ENCODE measurements at places on chromosomes 4 and X.

- DNase-seq = no peak
Measured at GRCh38 chr4:94523617-94524016, 71.9 kb downstream of the PDLIM5 start.

DNA sequence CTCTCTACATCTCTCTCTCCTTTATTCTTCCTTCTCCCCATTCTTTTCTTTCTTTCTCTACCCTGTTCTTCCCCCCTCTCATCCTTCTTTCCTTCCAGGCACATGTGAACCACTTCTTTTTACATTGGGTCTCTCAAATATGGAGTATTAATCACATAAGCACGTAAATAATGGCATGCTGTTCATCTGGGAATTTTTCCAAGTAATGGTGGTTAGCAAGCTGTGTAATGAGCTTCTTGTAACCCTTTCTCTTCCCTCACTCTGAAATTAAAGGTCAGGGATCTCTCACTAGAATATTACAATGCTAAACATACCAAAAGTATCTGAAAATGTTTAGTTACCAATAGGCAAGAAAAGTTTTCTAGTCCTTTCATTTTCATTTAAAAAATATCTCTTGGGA, 239.9 kb upstream of the TEX13A start:
- no peak for DNase-seq

DNA sequence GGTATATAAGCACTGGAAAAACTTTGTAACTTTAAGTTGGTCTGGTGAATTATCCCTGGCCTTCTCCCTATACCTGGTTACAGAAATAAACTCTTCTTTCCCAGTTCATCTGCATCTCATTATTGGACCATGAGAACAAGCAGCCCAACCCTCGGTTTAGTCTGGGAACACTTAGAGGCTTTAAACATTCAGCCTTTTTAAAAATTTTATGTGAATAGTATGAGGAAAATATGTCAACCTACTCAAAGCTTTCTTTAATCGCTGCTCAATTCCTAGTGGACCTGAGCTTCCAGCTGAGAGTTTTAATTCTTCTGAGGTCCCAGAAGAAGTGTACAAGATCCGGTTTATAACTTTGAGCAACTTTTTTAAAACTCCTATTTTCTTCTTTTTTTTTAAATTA, 358.6 kb upstream of the NOCT start:
- no peak for DNase-seq

GRCh38 chr4:144185086-144185485, 44.6 kb upstream of the GYPA start:
- no peak for DNase-seq

DNA sequence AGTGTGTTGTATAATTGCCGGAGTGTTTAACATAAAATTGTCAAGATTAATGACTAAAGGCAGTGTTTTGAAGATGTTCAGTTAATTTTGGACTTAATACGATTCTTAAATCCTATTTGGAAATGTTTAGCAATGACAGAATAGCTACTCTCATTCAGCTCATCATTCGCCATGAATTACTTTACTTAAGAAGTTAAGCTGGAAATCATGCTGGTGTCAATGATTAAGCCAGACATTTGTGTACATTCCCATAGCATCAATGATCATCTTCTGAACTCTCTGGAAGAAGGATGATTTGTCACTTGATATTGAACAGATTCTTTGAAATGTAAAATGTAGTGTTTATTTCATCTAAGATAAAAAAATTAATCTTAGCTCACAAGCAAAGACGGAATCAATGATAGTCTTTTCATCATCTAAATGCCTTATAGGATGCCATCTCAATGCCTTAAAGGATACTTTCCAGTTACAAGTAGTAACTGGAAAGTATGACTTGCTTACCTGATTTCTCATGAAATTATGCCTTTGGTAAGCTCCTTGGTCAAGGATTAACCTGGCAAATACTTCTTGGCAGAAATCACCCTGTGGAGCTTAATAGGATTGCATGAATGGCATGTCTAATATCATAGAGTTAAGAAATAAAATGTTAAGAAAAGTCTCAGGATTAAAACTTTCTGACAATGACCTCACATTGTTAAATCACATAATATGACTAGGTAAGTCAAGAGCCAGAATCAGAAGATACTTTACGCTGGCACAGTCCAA, 515.5 kb upstream of the AGA start:
- DNase-seq = no peak

DNA sequence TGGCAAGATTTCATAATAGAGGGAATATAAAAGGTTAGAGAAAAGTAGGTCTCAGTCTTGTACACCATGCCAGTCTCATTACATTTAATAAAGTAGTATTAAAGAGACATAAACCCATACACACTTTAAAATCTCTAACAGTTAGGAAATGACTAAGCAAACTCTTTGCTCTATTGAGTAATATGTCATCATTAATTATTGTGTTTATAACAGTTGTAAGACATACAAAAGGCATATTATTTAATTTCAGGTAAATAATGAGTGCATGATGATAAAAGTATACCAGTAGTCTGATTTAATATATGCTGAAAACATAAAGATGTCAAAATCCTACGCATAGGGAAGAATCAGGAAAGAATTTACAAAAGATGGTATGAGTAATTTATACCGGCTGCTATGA, 31.0 kb upstream of the FGG start:
- DNase-seq = no peak

- no peak for DNase-seq
Measured at GRCh38 chrX:23797371-23798128, 14.6 kb downstream of the SAT1 start.

DNA sequence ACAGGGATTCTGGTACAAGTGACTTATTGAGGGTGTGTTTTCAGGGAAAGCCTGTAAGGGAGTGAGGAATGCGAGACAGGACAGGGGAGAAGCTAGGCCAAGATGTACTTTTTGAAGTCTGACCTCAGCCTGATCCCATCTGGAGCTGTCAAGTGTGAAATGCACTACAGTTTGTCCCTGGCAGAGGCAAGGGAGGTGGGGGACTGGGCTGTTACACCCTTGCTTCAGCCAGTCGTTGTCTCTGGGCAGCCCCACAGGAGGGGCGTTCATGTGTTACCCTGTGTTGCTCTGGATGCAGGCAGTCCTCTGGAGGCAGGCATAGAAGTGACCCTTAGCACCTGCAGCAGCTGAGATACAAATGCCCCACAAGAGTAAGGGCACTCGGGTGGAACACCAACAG, 25.8 kb downstream of the PPEF1 start:
- no peak for DNase-seq

DNA sequence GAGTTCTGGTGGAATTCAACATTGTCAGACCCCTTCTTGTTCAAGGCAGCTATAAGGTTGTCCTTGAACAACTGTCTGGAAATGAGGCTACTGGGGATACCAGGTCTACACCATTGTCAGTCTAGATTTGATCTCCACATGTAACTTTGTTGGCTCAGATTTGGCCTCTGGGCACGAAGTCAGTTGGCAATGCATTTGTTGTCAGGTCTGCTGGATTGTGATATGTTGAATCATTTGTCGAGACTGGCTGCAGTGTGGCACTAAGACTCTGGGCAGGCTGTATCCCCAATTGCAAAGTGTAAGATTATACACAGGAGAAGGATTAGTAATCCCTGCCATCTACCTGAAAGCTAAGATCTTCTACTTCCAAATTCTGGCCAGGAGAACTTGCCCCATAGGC, 26.5 kb downstream of the ZNF81 start:
- DNase-seq = no peak

DNA sequence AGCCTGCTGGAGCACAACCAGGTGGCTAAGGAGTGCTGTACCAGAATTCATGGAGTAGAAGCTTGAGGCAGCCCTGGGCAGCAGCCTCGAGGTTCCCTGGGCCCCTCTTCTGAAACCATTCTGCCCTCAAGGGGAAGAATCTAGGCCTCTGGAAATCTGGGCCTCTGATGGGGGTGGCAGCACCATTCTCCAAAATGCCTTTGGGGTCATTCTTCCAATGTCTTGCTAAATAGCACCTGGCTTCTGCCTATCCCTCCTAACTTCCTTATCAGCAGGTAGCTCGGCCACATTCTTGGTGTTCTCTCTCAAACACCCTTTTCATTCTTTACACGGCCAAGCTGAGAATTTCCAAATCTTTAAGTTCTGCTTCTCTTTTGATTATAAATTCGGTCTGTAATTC, 473.6 kb downstream of the BCOR start:
- DNase-seq = no peak

DNA sequence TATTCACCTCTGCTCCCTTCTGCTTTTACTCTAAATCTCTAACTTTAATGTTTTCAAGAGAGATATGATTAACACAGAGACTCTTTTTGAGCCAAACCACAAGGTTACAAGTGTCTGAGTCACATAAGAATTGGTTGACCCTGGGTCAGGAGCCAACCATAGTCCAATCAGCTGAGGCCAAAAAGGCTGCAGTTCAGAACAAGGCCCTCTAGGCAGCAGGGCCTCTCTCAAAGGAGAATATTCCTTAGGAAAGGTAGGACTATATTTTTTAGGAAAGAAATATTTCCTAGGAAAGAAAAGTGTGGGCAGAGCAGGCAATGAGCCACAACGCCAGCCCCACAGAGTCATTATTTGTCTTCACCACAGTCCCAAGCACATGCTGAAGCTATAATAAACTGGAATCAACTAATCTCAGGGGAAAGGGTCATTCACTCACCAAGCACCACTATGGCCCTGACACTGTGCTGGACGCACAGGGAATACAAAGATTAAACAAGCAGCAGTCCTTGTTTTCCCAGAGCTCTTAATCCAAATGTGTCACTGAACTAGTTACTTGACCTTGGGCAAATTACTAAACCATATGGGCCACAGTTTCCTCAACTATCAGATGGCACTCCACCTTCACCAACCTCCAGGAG, 2.2 kb downstream of the ATP8A1 start:
- DNase-seq = no peak

DNA sequence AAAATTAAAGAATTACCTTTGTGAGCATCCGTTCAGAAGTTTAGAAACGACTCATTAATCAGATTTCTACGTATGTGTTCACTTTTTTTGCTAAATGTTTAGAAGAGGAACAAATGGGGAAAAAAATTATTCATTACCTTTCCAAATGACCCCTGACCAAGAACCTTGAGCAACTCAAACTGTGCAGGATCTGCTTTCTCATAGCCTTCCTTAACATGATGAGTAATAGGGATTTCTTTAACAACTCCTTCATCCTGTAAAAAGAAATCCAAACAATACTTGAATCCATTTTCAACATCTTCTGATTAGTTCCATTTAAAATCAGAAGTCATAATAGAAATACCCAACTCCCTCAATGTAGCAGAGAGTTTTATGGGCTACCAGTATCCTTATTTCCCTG, 32.1 kb downstream of the RPS6KA6 start:
- DNase-seq = no peak

DNA sequence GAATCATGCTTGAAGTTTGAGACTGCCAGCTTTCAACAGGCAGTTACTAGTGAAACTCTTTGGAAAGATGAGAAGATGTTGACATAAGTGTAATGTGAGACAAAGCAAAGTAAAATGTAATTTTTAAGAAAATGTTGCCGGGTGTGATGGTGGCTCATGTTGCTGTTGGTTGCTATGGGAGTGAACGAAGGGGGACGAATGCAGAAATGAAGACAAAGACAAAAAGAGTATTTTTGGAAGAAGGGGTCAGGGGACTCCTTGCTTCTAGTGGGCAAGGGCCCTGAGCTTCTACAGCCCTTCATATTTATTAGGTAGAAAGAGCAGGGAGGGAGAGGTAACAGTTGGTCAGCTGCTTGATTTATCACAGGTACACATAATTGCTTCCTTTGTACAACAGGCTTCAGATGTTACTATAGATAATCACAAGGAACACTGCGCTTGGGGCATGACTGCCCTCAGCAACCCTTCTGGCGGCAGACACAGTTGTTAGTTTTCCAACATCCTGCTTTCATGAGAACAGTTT, 11.9 kb upstream of the UGDH start:
- DNase-seq = no peak

DNA sequence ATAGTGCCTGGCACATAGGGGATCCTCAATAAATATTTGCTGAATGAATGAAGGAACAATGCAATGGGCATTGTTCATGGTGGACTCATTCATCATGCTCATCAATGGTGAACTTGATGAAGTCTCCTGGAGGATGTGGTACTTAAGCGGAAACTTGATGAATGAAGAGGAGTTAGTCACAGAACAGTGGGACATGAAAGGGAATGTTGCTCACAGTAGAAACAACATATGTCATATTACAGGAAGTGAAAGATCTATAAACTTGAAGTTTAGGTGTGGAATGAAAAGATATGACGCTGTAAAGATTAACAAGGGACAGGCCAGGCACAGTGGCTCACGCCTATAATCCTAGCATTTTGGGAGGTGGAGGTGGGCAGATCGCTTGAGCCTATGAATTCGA, 224.1 kb downstream of the PPP3CA start:
- no peak for DNase-seq

- no peak for DNase-seq
Measured at GRCh38 chrX:132214518-132214917, 4.7 kb downstream of the RAP2C start.

GRCh38 chr4:76003620-76004019, 3.7 kb downstream of the CXCL9 start:
- DNase-seq = no peak

GRCh38 chr4:118916691-118917289, 28.1 kb downstream of the SYNPO2 start:
- no peak for DNase-seq

DNA sequence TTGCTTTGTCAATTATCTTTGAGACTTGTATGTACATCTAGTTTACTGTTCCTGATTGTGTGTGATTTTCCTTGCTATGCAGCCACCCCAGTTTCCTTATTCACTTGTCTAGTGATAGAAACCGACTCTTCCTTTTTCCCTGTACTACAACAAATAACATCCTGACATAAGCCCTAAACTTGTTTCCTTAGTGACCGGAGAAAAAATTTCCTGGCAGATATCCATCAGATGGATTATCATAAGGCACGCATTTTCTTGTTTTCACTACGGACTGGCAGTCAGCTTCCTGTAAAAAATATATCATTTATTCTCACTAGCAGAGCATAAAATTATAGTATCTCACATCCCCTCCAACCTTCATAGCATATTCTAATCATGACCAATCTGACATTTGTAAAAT, 410.7 kb downstream of the CENPC start:
- no peak for DNase-seq

DNA sequence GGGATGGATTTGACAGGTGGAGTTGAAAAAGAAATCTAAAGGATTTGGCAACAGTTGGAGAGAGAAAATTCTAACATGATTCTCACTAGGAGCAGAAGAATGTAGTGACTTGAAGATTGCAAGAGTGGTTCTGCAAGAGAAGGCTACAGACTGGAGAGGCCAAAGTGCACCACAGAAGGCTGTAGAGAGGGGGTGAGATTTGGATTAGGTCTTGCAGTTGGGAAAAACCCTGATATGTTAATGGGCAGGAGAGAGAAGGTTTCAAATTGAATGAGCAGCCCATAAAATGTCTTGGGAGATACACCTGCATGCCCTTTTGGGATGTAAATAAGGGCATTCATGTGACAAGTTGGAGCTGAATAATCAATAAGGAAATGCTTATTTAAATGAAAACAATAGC, 14.7 kb upstream of the VEGFD start:
- DNase-seq = no peak

- no peak for DNase-seq
Measured at GRCh38 chrX:45842926-45843315, 642.2 kb upstream of the DIPK2B start.

DNA sequence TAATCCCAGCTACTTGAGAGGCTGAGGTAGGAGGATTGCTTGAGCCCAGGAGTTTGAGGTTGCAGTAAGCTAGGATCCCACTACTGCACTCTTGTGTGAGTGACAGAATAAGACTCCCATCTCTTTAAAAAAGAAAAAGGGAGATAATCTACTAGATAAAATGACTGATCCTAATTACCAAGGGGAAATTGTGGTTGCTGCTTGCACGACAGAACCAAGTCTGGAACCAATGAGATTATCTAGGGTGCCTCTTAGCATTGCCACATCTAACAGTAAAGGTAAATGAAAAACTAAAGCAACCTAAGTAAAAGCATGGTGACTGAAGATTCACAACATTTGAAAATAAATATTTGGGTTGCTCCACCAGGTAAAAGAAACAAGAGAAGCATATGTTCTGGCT, 185.1 kb downstream of the PDHA2 start:
- DNase-seq = no peak

Measured in stimulated activated CD4-positive, alpha-beta T cell treated with anti-CD3 and anti-CD28 coated beads, Interleukin-15, amount 100 ng/mL, for 48 hours (primary cell).